ENCODE measurements at places on chromosomes 4 and X.

- no peak for DNase-seq
Observed at GRCh38 chr4:14387647-14388046, 614.6 kb upstream of the CPEB2 start.

DNA sequence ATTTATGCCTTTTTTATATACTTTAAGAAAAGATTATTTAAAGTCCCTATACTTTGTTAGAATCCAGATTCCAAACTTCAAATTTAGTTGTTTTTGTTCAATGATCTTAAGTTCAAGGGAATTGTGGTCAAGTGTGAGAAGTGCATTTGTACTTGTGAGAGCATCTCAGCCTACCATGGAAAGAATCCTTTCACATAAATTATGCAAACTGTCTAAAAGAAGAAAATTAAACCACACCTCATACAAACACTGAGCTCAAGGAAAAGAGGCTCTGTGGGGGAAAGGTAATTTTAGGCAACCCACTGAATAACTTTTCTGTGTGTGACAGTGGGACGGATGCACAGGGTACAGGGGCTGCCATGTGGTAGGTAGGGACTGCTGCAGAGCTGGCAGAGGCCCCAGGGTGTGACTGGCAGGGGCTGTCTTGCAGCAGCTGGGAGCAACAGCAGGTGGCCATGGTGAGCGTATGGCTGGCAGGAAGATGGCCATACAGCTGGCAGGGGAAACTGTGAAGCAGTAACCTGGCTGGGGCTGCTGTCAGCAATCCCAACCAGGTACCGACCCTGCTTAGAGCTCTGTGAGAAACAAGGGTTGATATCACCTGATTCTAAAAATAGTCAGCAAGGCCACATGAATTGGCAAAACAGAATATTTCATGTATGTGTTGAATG lies 130.6 kb downstream of the UGT8 start:
- no peak for DNase-seq

DNA sequence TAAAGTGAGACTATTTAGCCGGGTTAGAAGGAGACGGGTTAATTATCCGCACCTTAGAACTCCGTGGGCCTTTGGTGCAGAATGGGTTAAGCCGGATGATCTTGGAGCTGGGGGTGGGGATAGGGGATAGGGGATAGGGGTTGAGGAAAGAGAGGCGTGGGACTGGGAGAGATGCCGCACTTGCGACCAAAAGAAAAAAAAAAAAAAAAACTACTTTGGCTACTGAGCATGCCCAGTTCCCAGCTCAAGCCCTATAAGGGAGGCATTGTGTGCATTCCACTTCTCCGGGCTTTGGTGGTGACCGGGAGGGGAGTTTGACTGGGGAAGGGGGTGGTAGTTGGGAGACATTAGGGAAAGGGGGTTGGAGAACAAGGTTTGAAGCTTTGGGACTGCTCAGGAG lies at the start of gene SLITRK4:
Gene SLITRK4 (minus strand): TSS at position 187 of the 400 bp plus-strand sequence. CDS start 4,993 bp downstream, outside the sequence.
- DNase-seq, result peak; percentile 66

DNA sequence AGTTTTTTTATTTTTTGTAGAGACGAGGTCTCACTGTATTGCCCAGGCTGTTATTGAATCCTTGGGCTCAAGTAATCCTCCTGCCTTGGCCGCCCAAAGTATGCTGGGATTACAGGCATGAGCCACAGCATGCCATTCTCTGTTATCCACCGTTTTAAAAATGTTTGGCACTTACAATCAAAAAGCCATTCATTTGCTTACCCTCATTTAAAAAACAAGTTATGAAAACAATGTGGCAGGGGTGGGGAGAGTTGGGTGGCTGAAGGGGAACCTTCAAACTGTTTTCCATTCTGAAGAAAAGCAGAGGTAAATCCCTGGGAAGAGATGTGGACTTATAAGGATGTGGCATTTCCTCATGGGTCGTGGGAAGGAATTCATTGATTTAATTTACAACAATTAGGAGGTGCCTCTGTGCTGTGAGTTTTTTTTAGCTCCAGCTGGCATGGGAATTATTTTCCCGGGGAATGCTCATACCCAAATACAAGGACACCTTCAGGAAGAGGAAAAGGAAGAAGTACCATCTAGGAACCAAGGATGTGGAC lies 103.5 kb downstream of the MID1 start:
- no peak for DNase-seq

DNA sequence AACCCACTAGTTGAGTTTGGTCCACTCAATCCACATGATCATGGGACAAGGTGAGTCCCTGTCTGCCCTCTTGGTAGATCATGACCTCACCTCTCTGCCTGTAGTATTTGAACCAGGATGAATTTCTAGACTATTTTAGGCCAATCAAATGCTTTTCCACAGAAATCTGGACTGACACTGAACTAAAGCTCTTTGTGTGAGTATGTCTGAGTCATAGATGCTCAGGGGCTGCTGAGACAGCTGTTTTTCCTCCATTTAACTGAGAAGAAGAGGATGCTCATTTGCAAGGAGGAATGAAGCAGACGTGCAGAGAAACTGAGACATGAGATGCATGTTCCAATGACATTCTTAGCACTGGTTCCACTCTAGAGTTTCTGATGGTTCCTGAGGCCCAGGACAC lies 77.3 kb upstream of the TMEM47 start:
- DNase-seq, result no peak

DNA sequence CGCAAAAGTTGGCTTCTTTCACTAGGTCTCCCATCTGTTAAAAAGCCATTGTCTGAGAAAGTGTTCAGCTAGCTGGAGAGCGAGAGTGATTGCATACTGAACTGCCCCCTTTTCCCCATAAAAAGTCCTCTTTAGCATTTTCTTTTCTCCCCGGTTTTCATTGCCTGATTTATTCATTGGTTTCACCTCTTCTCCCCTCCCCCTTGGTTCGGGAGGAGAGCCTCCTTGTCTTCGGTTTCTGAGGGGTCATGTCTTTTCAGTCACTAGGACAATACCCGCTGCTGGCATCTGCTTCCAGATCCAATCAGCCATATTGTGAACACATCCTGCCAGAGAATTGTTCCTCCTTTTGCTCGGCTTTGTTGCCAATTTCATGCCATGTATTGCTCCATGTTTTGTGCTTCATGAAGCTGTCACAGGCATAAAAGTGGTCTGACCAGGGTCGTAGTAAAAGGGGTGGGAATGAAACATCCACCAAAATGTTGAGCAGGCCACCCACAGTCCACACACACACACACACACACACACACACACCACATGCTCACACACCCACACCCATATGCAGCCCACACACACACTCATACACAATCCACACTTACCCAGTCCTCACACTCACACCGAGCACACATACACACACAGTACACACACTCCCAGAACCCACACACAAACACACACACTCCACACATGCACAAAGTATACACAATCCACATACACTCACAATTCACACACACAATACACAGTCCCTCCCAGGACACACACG lies 136.0 kb downstream of the NKX6-1 start:
- DNase-seq, result no peak

DNA sequence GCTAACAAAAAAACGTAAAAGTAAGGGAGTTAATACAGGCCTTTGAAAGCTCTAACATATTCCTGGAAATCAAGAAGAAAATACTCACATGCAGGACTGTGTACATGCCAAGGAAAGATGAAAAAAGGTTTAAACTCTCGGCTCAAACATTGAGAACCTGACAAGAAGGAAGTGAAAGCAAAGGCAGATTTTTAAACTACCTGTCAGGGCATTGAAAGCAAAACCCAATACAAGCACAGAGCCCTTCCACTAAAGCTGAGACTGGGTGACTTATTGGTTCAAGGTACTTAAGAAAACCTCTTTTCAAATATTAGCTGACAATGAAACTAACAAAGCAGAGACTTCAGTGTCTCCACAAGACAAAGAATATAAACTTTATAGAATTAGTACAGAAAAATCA lies 313.0 kb upstream of the GRID2 start:
- no peak for DNase-seq

DNA sequence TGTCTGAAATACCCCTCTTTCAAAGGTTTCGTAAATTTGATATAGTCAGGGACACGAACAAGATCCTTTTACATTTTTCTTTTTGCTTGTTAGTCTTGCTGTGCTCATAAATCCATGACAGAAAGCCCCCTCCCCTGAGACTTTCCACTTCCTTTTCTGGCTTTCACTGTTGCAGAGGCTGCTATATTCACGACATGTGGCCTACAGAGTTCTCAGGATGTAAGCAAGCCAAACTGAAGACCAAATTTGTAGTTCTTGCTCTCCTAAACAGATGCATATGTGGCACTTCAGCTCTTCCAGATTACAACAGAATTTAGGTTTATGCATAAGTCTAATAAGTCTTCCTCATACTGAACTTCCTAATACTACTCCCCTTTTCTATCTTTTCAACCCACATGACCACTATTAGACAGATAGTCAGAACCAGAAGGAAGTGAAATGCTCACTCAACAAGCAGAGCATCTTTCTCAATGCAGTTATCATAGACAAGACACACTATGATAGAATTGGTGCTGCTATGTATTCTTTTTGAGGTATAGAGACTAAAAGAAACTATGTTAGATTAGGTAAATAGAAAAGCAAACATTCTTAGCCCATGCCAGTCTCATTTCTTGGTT lies 15.0 kb downstream of the BTK start:
- no peak for DNase-seq

DNA sequence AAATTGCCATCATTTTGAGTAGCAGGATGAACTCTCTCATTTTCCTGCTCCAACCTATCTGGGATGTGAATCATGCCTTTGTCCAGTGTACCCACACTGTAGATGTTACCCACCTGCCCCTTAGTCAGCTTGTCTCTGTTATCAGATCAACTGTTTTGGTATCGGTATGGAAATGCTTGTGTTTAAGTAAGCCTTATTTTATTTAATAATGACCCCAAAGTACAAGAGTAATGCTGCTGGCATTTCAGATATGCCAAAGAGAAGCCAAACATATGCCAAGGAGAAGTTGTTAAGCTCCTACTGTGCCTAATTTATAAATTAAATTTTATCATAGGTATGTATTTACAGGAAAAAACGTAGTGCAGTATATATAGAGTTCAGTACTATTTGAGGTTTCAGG lies 18.6 kb upstream of the RAP1GDS1 start:
- DNase-seq, result no peak

- no peak for DNase-seq
Observed at GRCh38 chrX:135435933-135436332, 14.2 kb downstream of the SMIM10L2A start.

- DNase-seq, result no peak
Observed at GRCh38 chr4:181701894-181702293, 541.3 kb upstream of the TENM3 start.

GRCh38 chr4:83010522-83011318 lies at the start of gene LIN54:
Gene LIN54, minus strand, starts transcription at chr4:83010823. Its CDS starts 25,979 bp downstream, at chr4:82984844.
- peak; percentile 94 for DNase-seq

GRCh38 chr4:10366628-10367027 lies 90.6 kb downstream of the ZNF518B start:
- no peak for DNase-seq

DNA sequence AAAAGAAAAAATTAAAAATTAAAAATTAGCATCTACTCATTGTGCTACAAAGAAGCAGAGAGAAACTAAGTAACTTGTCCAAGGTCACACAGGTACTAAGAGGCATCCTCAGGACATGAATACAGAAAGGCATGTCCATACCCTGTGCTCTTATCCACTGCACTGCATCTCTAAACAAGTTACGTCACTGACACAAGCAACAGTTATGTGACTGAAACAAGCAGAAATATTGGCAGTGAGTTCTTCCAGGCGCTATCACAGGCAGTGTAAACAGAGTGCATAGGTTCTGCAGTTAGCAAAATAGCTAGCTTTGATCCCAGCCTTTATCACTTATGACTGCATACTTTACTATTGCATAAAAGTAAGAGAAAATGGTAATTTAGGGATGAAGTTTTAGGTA lies 7.9 kb downstream of the VEGFC start:
- no peak for DNase-seq

DNA sequence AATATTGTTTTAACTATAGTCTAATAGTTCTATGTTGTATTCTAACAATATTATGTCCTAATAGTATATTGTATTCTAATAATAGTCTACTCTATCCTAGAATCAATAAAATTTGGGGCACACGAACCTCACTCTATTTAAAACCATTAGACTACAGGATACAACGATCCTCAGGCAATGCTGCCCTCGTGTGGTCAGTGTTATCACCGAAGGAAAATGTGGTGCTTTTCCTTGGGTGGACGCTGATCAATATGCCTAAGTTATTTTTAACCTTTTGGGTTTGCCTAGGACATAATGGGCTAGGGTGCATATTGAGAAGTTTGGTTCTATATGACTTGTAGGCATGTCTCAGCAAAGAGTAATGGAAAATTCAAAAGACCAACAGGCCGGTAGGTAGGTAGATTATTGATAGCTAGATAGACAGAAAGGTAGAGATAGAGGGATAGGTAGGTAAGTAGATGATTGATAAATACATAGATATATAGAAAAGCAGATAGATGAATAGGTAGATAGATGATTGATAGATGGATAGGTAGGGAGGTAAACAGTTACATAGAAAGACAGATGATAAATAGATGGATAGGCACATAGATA lies 75.1 kb downstream of the PRKX start:
- DNase-seq, result peak; percentile 53

GRCh38 chrX:154419189-154419588 lies 7.8 kb downstream of the TAFAZZIN start:
- no peak for DNase-seq

- DNase-seq, result no peak
Observed at GRCh38 chr4:37389366-37389765, 144.8 kb downstream of the NWD2 start.

- no peak for DNase-seq
Observed at GRCh38 chr4:54315561-54316538, 86.8 kb downstream of the PDGFRA start.

- DNase-seq, result no peak
Observed at GRCh38 chrX:34584781-34585180, 72.3 kb downstream of the TMEM47 start.

DNA sequence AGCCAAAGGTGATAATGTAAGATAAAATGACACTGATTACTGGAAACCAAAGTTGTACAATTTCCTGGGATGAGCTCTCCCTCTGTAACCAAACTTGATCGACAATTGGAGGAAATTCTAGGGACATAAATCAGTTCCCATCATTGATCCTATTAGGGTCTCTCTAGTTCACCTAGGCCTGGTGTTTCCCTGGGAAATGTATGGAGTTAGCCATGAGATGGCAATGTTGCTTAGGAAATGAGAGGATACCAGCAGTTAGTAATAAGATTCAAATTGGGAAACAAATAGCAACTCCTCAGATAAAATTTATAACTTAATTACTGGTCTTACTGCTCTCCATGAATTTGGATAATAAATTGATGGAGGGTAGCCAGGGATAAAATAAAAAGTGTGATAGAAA lies 52.2 kb downstream of the SPATA18 start:
- peak; percentile 46 for DNase-seq

DNA sequence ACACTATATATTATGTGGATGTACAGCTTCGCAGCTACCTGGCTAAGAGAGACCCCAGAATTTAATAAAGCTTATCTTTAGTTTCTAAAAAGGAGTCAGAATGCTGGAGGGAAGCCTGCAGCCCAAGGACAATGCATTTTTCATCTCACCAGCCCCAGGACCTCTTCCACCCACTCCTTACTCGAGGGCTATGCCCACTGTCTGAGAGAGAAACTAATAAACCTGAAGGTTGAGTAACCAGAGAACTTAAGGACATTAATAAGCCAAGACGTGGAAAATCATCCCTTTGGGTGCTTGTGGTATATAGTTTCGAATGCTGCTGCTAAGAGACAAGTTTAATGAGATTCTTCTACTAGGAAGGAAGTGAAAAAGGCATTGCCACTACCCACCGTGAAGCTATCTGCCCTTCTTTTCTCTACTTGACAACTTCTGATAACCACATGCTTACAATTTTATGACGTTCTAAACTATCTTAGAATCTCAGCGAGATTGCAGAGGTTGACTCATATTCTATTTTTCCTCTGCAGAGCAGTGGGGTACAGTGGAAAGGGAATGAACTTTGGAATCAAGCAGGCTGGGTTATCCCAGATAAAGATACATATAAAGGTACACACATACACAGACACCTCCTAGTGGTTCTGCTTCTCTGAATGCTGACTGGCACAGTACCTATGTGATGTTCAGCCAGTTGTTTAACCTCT lies 3.3 kb downstream of the RELL1 start:
- DNase-seq, result peak; percentile 60

Data from stomach (tissue), 19 donors.